ENCODE measurements at places on chromosomes 4 and X. TPM values are rescaled to one million over a fixed set of nuclear protein-coding genes. Genes with fewer than 3 reads are reported as not detected.

TLR8 gene
- not detected for total RNA-seq

TMEM156 gene
- 0.37 TPM for total RNA-seq

FAM9B gene
- not detected for total RNA-seq

DNA sequence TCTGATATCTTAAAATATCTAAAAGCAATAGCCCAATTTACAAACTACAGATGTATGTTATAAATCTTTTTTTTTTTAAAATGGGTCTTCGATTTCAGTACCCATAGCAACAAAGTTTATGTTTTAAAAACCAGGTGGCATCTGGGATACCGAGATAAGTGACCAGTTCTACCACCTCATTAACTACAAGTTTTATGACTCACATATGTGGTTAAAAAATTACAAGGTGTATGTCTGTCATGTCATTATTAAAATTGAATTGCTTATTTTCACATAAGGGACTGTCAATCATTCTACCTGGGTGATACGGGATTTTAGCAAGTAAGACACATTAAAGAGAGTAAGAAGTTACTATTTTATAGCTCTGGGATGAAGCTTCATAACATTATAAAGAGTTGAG, 192.0 kb upstream of the ETNPPL start:
- H3K27me3 ChIP-seq = no peaks in the 10 kb centered on the region
- no peaks in the 10 kb centered on the region for H3K4me1 ChIP-seq
- H3K4me3 ChIP-seq = no peak overlapping the region
- no peak for DNase-seq
- H3K27ac ChIP-seq = no peak overlapping the region
- no peaks in the 10 kb centered on the region for H3K36me3 ChIP-seq

DNA sequence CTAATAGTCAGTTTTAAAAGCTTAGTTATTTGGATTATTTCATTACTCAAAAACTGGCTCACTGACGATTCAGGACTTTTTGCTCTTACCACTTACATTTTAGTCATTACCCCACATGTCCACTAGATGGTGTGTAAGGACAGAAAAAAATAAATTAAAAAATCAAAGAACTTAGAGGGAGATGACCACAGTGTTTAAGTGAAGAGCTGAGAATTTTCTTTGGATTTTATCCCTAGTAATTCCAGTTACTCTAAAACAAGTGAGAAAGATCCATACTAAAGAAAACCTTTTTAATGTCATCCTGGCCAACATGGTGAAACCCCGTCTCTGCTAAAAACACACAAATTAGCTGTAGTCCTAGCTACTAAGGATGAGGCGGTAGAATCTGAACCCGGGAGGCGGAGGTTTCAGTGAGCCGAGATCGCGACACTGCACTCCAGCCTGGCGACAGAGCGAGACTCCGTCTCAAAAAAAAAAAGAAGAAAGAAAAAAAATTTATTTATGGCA, 26.4 kb upstream of the TMPRSS11B start:
- no peaks in the 10 kb centered on the region for H3K27me3 ChIP-seq
- no peak overlapping the region for H3K27ac ChIP-seq
- no peak overlapping the region for H3K4me3 ChIP-seq
- peak; percentile 71 for DNase-seq

- no peaks in the 10 kb centered on the region for H3K36me3 ChIP-seq
- no peak for DNase-seq
- no peak overlapping the region for H3K4me3 ChIP-seq
- H3K27me3 ChIP-seq = no peaks in the 10 kb centered on the region
These were observed 21.8 kb upstream of the FTHL17 start for GRCh38 chrX:31093639-31093975.

DNA sequence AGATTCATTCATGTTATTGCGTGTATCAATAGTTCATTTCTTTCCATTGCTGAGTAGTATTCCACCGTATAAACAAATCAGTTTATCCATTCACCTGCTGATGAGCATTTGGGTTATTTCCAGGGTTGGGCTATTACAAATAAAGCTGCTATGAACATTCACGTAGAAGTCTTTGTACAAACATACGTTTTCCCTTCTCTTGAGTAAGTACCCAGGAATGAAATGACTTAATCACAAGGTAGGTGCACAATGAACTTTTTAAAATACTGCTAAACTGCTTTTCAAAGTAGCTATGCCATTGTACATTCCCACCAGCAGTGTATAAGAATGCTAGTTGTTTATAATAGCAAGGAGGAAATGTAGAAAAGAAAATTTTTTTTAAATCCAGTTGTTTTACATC, 35.9 kb downstream of the SYTL4 start:
- peaks cover 3% of the 10 kb centered on the region for H3K36me3 ChIP-seq
- DNase-seq = no peak

- H3K27me3 ChIP-seq = no peaks in the 10 kb centered on the region
- no peak for DNase-seq
- H3K4me1 ChIP-seq = no peaks in the 10 kb centered on the region
- H3K4me3 ChIP-seq = no peak overlapping the region
These were observed 149.3 kb downstream of the PALLD start for GRCh38 chr4:168646001-168646768.

GRCh38 chrX:114962209-114962608, 55.2 kb downstream of the IL13RA2 start:
- H3K36me3 ChIP-seq = no peaks in the 10 kb centered on the region
- H3K4me3 ChIP-seq = no peak overlapping the region
- no peaks in the 10 kb centered on the region for H3K4me1 ChIP-seq
- H3K27me3 ChIP-seq = no peaks in the 10 kb centered on the region
- H3K27ac ChIP-seq = no peak overlapping the region

- H3K36me3 ChIP-seq = no peaks in the 10 kb centered on the region
- H3K27me3 ChIP-seq = no peaks in the 10 kb centered on the region
These were observed 22.5 kb upstream of the TRIM2 start for GRCh38 chr4:153181700-153182099.

- no peaks in the 10 kb centered on the region for H3K27me3 ChIP-seq
- peaks cover 6% of the 10 kb centered on the region for H3K4me1 ChIP-seq
- no peak overlapping the region for H3K4me3 ChIP-seq
- DNase-seq = no peak
- no peak overlapping the region for H3K27ac ChIP-seq
These were observed 139.3 kb downstream of the GPR143 start for GRCh38 chrX:9626379-9626778.

DNA sequence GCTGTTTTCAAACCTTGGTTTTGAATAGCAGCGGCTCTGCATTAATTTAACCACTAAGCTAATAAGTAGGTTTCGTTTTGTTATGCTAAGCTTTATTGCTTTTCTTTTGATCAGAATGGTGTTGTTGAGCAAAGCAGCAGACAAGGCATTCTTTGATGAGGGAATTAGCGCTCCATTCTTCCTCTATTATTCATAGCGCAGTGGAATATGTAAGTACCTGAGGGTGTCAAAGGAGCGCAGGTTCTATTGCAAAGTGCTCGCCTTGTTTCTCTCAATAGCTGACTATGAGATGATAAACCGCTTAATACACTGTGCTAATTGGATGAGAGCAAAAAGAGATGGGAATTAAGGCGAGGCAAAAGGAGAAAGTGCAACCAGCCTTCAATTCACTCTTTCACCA, 16.3 kb downstream of the ARX start:
- peaks cover 9% of the 10 kb centered on the region for H3K27me3 ChIP-seq
- no peaks in the 10 kb centered on the region for H3K36me3 ChIP-seq
- H3K27ac ChIP-seq = no peak overlapping the region
- DNase-seq = no peak
- peaks cover 2% of the 10 kb centered on the region for H3K4me1 ChIP-seq

- H3K27me3 ChIP-seq = no peaks in the 10 kb centered on the region
- peaks cover 14% of the 10 kb centered on the region for H3K36me3 ChIP-seq
- H3K4me1 ChIP-seq = peaks cover 14% of the 10 kb centered on the region
- H3K27ac ChIP-seq = peak overlapping the region; percentile 81
- peak overlapping the region; percentile 62 for H3K4me3 ChIP-seq
- DNase-seq = peak; percentile 69
These were observed 471 bp downstream of the MCTS1 start for GRCh38 chrX:120604361-120604782.

Data from stomach (tissue), 19 donors.